Activated CD4-positive, alpha-beta T cell treated with anti-CD3 and anti-CD28 coated beads, Interleukin-2, amount 50 U/mL, for 1 hour (primary cell): ENCODE measurements at places on chromosomes 3 and 15.

GRCh38 chr3:48558493-48559134 is 2.0 kb upstream of the PFKFB4 start:
- DNase-seq, result no peak

- DNase-seq, result peak; percentile 45
Observed at GRCh38 chr15:34436126-34436955, 1.3 kb downstream of the GOLGA8A start.

DNA sequence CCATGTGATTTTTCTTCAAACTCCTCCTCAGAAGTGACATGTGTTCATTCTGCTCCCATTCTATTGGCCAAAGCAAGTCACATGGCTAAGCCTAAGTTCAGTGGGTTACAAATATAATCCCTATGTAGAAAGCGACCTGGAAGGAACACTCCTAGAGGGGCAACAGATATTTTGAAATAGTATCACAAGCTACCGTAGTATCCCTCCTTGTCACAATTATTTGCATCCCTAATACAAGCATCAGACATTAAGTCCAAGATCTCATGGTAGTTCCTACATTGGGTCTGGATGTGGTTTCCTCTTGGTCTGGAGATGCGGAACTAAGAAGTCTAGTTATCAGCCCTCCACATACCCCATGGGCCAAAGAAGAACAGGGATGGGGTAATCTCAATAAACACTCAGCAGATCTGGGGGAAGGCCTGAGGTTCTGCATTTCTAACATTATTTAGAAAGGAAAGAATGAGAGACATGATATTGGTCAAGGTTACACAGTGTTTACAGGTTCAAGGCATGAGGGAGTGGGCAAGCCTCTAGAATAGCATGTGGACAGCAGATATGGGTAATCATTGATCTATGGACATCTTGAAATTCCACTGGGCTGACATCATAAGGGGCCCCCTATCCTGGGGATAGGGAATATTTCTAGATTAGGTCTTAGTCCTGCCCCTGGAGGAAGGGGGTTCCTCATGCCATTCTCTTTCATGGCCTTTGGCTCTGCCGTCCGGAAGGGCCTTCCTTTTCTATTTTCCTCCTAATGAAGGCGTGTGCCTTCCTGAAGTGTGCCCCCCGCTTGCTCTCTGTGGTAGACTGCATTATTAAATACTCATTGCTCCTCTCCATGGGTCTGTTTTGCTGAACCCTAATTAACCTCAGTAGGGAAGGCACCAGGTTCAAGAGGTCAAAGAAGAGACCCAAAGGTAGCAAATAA is 17.8 kb upstream of the ABHD2 start:
- no peak for DNase-seq

GRCh38 chr15:27486051-27486450 is 515.1 kb downstream of the GABRG3 start:
- DNase-seq, result no peak

DNA sequence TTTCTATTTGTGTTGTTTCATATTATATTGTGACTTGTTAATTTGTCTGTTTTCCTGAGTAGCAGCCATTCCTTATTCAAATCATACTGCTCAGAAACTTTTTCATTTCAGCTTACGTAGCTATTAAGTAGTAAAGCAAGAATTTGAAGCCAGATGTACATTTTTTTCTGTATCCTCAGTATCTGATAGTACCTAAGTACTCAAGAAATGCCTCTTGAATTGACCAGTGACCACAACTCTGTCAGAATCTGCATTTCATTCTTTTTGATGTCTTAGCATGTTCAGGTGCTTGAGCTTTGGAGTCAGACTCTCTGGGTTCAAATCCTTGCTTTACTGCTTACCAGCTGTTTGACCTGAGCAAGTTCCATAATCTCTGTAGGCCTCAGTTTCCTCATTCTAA is 30.6 kb downstream of the ZFAND6 start:
- DNase-seq, result no peak

DNA sequence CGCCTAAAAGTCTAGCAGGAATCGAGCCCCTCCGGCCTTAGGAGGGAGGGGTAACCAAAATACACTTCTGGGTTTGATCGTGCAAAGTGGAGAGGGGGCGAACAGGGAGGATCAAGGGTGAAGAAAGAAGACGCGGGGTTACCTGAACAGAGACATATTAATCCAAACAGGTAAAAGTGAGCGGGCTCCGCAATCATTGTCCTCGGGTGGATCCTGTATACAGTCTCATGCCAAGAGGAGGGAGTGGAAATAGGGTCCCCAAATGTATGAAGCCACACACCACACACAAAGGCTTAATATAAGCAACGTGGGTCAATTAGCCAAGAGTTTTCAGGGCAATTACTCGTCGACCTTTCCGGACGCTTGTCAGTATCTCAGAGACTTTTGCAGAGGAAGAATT is 749.5 kb downstream of the ROBO1 start:
- no peak for DNase-seq

DNA sequence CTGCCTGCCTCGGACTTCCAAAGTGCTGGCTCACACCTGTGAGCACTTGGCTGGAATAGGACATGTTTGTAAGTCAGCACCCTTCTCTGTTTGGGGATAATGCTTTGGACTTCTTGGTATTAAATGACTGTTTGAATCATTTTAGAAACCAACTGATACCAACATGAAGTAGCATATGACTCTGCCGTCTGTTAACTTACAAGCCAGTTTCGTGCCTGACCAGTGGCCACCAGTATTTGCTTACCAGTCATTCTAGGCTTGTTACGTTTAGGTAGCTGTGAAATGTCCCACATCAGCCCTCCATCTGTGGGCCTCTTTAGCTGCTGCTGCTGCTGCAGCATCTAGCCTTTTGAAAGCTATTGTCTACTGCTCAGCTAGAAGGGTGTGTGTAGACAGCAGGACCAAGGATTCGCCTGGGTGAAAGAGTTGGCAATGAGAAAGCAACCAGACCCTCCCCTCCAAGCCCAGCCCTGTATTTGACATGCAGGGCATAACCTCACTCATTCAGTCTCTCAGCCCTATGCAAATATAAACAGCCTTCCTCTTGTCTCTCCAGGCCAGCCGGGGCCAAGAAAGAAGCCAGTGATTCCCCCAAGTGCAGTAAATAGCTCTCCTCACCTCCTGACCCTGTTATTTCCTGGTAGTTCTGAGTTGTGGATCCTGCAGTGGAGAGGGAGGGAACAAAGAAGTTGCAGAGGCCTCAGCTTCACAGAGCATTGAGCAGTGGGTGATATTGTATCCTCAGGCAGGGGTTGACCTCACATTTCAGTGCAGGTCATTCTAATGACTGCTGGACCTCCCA is 51.0 kb downstream of the NKIRAS1 start:
- no peak for DNase-seq

DNA sequence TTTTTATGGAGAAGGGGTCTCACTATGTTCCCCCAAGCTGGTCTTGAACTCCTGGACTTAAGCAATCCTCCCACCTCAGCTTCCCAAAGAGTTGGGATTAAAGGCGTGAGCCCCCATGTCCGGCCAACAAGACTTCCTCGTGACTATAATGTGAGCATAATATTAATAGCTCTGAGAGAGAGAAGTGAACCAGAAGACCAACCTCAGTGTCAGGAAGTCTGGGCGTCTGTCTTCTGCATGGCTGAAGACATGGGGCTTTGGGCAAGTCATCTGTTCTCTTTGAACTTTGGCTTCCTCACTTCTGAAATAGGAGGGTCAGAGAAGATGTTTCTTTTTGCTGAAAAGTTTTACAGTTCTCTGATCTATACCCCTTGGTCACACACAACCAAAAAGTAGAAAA is 92.1 kb downstream of the SLC49A4 start:
- no peak for DNase-seq
